Cerebellar cortex (tissue), 1 donor: ENCODE measurements at places on chromosomes 1 and 21.

DNA sequence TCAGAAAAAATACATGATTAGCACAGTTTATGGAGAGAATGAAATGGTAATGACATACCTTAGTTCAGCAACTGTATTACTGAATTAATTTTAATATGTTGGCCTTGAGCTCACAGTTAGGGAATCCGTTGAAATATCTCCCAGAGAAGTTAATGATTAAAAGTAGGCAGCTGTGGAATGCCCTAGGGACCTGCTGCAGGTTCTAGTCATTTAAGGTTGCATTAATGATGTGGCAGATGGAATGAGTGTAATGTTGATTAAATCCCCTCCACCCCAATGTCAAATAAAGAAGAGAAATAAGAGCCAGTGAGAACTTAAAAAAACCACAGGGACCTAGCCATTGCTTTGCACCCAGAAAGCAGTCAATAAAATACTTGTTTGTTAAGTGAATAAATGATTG is 40.3 kb upstream of the TRIM45 start:
- DNase-seq: no peak

DNA sequence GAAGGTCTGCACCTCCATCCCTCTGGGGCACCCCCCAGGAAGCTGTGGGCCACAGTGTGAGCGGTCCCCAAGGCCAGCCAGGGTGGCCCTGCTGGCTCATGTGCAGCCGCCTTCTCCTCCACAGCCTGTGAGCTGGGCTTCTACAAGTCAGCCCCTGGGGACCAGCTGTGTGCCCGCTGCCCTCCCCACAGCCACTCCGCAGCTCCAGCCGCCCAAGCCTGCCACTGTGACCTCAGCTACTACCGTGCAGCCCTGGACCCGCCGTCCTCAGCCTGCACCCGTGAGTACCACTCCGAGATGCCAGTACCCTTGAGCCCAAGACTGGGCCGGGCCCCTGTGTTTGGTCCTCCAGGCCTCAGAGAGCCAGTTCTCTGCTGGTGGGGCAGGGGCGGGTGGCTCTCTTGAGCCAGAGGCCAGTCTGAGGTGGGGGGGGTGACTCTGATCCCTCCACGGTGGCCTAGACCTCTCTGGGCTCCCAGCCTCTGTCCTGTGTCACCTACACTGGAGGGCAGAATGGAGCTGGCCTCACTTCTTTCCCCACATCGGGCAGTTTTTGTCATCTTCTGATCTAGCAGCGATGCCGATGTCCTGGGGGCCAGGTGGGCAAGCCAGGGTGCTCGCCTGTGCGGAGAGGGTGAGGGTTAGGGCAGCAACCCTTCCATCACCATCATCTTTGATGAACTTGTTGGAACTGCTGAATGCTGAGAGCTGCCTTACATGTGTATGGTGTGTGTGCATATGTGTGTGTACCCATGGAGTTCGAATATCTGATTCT is 23.3 kb downstream of the EPHA8 start:
- DNase-seq: no peak

DNA sequence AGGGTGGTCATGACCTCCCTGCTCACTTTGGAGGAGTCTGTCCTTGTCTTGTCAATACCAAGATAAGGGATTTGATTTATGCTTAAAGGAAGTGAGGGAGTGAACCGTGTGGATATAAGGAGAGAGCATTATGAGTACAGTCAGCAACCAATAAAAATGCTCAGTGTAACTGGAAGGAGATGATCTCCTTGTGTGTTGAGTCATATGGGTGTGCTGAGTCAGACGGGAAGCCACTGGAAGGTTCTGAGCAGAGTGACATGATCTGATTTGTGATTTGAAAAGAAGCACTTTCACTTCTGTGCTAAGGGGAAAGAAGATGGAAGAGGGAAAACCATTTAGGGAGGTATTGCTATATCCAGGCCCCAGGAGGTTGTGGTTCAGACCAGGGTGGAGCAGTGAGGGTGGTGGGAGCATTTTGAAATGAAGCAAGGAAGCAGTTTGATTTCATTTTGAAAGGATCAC is 2.5 kb upstream of the BCL10 start:
- DNase-seq: no peak

DNA sequence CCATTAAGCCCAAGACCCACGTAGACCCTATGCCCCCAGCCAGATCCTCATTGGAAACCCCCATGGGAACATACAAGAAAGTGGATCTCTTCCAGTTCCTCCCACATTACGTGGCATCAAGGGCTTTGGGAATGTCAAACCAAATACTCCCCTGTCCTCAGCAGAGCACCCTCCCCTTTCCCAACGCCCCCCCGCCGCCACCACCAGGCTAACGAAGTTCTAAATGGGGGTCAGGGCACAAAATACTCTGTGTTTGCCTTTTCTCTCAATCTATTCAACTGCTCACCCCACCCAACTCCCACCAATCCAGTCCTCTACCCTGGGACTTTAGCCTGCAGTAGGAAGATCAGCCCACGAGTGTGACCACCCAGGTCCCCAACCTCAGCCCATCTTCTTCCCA is 24.5 kb downstream of the NEK2 start:
- no peak for DNase-seq

- no peak for DNase-seq
Observed at GRCh38 chr1:61158591-61158990, 76.2 kb downstream of the NFIA start.

GRCh38 chr1:13751458-13751871 is 51.5 kb downstream of the PRDM2 start:
- no peak for DNase-seq

- DNase-seq: no peak
Observed at GRCh38 chr1:77514921-77515776, 167.3 kb downstream of the ZZZ3 start.

- no peak for DNase-seq
Observed at GRCh38 chr1:89640440-89640839, 7.5 kb downstream of the LRRC8C start.

DNA sequence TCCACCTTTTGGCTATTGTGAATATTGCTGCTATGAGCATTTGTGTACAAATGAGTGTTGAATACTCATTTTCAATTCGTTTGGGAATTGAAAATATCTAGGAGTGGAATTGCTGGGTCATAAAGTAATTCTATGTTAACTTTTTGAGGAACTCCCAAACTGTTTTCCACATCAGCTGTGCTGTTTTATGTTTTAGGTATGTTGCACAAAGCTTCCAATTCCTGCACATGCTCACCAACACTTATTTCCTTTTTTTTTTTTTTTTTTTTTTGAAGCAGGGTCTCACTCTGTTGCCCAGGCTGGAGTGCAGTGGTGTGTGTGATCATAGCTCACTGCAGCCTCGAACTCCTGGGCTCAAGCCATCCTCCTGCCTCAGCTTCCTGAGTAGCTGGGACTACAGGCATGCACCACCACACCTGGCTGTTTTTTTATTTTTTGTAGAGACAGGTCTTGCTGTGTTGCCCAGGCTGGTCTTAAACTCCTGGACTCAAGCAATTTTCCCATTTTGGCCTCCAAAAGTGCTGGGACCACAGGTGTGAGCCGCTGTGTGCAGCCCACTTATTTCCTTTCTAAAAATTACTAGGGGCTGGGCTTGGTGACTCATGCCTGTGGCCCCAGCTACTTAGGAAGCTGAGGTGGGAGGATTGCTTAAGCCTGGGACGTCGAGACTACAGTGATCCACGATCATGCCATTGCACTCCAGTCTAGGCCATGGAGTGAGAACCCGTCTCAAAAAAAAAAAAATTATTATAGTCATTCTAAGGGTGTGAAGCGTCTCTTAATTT is 33.4 kb downstream of the TMCC2 start:
- no peak for DNase-seq

- no peak for DNase-seq
Observed at GRCh38 chr21:35147439-35147838, 98.3 kb upstream of the RUNX1 start.

DNA sequence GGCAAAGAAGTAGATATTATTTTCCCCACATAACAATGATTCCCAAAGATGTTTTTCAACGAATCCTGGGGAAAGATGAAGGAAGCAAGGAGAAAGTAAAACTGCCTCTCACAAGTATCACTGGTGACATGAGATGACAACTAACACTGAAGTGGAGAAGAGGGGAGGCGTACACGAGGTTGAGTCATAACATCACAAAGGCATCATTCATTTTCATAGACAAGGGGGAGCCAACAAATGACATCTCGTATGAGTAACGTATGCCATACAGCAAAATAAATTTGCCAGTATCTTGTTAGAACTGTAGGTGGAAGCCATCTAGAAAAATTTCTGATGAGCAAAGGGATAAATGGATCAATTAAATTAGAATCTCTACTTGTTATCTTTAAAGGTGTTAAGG is 56.6 kb downstream of the ATP1B1 start:
- DNase-seq: no peak

DNA sequence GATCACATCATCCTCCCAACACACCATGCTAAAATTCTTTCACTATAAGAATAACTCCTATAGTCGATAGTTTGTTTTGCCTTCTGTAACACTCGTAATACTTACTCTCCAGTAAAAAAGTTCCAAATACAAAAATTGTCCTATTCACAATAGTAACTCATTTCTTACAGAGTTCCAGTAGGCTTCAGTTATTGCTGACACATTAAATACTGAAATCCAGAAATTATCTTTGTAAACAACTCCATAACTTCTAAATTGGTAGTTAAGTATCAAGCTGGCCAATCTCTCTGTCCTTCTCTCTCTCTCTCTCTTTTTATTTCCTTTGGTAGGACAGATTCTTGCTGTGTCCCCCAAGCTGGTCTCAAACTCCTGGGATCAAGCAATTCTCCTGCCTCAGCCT is 49.6 kb upstream of the FOXD3 start:
- DNase-seq: no peak

- DNase-seq: no peak
Observed at GRCh38 chr1:175075572-175076568, 8.2 kb downstream of the TNN start.

DNA sequence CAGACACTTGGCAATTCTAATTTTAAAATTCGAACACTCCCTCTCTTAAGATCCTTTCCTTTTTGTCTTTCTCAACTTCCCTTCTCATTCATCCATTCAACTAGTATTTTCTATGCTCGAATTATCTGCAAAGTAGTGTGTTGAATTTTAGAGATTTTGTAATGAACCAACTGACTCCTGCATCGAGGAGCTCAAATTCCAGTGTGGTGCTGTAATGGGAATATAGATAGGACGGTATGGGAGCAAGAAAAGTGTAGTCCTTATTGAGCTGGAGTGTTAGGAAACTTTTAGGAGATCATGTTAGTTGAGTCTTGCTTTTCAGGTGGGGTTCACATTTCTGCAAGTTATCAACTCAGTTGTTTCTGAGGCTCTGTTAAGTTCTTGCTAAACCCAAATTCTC is 897.5 kb downstream of the TTLL7 start:
- no peak for DNase-seq

- no peak for DNase-seq
Observed at GRCh38 chr1:54965624-54966340, 14.6 kb upstream of the TMEM61 start.

DNA sequence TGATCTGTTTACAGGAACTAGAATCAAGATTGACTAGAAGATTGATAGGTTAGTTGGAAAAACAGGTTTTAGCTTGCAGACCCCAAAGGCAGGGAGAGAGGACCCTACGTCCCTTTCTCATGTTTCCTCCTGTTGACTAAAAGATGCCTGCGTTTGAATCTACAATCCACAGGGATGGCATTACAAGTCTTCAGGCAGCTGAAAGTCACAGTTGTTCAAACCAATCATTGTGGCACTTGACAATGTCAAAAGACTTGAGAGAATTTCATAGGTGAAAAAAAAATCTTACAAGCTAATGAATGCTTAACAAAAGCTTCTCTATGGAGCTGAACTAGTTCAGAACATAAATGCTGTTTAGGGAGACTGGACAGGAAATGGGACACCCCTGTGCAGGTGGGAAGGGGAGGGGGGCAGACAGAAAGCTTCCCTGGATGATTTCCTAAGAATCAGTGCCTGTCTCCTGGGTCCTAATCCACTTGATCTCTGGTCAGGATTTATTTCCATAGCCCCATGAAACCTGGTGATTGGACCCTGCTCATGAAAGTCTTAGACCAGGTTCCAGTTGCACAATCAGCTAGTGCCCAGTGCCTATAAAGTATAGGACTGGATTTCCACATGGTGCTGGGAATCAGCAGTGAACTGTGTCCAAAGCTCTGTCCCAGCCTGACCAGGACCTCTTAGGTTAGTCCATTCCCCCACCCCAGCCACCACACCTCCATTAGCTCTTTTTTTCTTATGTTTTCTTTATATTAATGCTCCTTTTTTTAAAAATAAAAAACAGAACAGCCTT is 91.6 kb upstream of the BCAR3 start:
- DNase-seq: no peak

GRCh38 chr1:184973272-184974055 is 844 bp downstream of the NIBAN1 start:
- DNase-seq: peak; percentile 10

GRCh38 chr1:55015731-55016620 is 17.2 kb downstream of the BSND start:
- DNase-seq: no peak

DNA sequence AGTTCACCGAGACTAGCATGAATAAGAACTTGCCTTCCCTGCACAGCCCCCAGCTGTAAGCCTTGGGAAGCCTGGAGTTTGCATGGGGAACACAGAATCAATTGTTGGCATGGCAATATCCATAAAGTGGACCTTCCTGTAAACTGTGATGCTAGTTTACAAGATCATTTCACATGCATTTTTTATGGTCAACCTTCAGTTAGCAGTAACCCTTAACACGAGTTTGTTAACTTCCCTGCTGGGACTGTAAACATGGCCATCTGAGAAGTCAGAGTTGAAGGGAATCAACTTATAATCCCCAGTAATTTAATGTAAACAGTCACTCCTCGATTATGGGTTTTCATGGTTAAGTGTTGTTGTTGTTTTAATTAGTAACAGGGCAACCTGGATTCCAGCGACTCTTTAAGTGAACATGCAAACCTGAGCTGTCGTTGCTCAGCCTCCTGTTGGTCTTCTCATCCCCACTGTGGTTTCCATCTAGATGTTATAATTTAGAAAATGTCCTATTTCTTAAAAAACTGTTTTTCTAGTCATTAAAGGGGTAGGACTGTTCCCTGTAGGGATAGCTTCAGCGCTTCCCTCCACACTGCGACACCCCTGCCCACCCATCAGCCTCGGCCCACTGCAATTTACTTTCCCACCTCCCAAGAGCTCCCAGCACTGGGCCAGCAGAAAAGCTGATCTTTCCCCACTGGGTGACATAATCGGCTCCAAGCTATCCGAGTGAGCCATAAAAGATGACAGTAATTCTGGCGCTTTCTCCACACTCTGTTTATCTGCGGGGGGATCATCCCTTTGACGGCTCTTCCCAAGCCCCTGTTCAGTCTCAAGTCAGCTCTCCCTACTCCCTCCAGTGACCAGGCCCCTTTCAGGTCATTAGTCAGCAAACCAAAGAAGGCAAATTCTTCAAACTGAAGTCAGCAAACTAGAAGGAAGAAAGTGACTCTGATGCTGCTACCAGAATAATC is 107.6 kb upstream of the IPO9 start:
- DNase-seq: no peak

GRCh38 chr1:242886137-242886536 is 361.6 kb upstream of the PLD5 start:
- DNase-seq: no peak

GRCh38 chr1:154351363-154352068 is 26.2 kb downstream of the ATP8B2 start:
- no peak for DNase-seq

- DNase-seq: no peak
Observed at GRCh38 chr1:26696119-26696653, 371 bp downstream of the ARID1A start.
